CD4-positive, alpha-beta memory T cell (primary cell): ENCODE measurements at places on chromosomes 7 and 10. TPM values are rescaled to one million over a fixed set of nuclear protein-coding genes. Genes with fewer than 3 reads are reported as not detected.

- peaks cover 38% of the 10 kb centered on the region for H3K4me1 ChIP-seq
- no peaks in the 10 kb centered on the region for H3K27me3 ChIP-seq
- DNase-seq = no peak
Measured at GRCh38 chr10:8136736-8137135, 82.2 kb downstream of the GATA3 start.

DNA sequence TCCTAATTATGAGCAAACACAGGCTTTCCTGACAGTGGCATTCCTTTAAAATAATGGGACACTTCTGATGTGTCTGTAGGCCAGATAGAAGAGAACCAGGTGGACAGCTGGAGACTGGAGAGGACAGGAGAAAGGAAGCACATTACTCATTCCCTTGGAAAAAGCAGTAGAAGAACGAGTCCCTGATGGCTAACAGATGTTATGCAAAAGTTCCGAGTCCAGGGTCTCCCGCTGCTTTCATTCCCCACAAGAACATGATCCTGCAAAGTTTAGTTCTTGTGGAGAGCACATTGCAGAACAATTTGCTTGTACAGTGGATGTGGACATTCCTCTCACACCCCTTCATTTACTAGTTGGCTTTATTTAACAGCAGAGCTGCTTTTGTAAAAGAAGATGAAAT lies 137.6 kb downstream of the GPAM start:
- DNase-seq = no peak
- no peak overlapping the region for H3K4me3 ChIP-seq
- no peak overlapping the region for H3K27ac ChIP-seq
- H3K4me1 ChIP-seq = no peaks in the 10 kb centered on the region

- H3K27ac ChIP-seq = no peak overlapping the region
- H3K27me3 ChIP-seq = no peaks in the 10 kb centered on the region
Measured at GRCh38 chr7:112981966-112982365, 104.7 kb downstream of the GPR85 start.

The CALD1 gene
- polyA plus RNA-seq = not detected

The CFTR gene
- polyA plus RNA-seq = not detected
